RCC 7860 (cell line): ENCODE measurements at places on chromosomes 4 and X.

DNA sequence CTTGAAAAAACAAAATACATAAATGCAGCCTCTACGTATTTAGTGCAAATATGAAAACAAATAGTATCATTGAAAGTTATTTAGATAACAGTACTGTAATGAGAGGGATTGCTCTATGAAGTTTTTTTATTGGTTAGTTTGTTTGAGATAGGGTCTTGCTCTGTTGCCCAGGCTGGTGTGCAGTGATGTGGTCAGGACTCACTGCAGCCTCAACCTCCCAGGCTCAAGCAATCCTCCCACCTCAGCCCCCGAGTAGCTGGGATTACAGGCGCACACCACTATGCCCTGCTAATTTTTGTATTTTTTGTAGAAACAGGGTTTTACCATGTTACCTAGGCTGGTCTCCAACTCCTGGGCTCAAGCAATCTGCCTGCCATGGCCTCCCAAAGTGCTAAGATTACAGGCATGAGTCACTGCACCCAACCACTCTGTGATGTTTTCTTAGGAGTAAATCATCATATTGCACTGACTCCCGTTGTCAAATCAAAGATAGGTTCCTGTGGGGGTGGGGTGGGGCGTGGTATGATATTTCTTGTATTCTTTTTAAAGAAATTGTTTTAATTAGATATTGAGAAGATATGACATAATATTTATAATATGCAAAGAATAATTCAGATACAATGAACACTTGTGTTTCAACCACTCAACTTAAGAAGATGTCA, 75.8 kb downstream of the ATG4A start:
- DNase-seq: peak; percentile 42

DNA sequence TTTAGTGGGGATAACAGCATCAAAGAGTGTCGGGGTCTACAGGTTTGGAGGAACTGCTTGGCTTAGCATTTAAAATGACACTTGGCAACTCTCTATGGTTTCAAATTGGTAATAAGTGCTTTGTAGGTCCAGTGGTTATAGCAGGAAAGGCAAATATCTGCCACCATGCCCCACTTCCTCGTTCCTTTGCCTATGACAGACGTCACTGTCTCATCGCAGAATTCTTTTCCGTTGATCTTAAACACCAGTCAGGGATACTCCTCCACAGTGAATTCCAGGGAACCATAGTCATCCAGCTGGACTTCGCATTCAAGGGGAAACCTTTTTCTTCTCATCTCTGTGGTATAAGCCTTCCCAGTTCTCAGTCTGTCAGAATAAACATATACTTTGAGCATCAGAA, 319.1 kb downstream of the GPAT3 start:
- peak; percentile 98 for DNase-seq

DNA sequence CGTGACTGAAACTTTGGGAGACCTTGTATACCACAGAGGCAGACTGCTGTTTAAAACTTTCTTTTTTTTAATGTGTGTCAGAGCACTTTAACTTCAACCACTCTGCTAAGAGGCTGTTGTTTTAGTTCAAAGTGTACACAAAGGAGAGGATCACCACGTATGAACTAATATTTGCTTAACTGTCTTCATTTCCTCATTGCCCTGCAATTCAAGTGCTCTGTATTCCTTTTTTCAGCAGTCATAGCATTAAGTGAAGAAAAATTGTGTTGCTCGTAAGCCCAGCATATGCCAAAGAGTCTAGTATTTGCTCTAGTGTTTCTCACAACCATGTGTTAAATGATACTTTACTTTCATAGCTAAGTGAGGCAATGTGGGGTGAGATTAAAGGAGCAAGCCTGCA, 63.0 kb upstream of the HHIP start:
- DNase-seq: no peak

GRCh38 chr4:73964862-73965611, 16.8 kb downstream of the PF4 start:
- no peak for DNase-seq

DNA sequence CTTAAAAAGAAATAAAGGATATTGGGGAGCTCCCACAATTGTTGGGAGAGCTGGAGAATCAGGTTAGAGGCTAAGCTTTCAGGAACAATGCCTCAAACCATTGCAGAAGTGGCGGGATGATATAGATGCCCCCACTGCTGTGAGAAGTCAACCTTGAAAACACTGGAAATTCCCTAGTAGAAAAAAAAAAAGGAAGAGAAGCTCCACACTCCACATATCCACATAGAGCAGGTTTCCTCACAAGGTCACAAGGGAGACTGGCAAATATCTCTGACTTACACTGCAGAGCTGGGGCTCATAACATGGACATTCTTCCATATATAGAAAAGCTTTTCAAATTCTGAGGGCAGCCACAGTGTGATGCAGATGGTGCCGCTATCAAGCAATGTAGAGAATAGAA, 22.7 kb upstream of the OGT start:
- no peak for DNase-seq

- no peak for DNase-seq
Observed at GRCh38 chrX:104288269-104288668, 33.5 kb upstream of the ESX1 start.

GRCh38 chrX:39203427-39203826, 402.2 kb downstream of the MID1IP1 start:
- no peak for DNase-seq

DNA sequence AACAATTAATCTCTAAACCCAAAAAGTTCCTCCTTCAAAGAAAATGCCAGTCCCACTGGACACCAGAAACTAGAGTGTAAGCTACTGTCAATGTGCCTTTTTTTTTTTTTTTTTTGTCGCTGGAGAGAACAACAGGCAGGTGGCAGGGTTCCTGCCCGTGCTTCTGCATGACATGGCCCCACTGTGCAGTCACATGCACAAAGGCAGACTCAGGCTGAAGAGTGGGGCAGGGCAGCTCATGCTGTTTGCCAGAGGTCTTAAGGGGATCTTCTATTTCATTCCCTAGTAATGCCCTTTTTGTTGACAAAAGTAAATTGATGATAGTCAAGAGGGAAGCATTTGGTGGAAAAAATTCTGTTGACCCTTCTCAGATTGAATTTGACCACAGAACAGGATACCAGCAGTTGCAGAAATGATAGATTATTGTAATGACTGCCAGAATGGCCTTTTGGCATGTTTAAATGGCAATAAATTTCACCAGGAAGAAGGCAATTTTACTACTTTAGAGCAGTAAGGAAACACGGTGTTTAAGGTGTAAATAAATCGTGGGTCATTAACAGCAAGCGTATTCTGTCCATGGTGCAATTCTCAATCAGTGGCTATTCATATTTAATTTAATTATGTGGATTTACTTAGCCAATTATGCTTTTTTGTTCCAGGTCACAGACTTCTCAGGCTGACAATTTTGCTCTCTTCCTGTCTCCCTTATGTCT, 80.9 kb downstream of the NKX6-1 start:
- no peak for DNase-seq

- peak; percentile 76 for DNase-seq
Observed at GRCh38 chr4:52102587-52102986, 51.5 kb downstream of the SPATA18 start.

DNA sequence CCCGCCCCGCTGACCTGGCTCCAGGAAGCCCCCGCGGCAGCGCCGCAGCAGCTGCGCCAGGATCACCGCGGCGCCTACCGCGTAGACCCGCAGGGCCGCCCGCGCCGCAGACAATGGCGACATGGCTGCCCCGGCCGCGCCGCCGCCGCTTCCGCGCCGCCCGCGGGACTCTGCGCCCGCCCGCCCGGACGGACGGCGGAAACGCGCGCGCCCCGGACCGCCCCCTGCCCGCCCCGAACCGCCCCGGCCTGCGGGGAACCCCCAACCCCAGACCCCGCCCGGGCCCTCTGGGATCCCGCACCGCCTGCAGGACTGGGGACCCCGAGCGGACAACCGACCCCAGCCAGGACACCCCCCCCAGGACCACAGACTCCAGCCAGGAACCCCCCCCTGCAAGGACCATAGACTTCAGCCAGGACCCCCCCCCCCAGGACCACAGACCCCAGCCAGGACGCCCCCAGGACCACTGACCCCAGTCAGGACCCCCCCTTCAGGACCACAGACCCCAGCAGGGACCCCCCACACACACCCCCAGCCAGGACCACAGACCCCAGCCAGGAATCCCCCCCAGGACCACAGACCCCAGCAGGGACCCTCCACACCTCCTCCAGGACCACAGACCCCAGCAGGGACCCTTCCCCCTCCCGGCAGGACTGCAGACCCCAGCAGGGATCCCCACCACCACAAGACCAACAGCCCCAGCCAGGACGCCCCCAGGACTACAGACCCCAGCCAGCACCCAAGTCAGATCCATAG, at the start of the genes DHRSX and ZBED1:
Gene DHRSX, minus strand, starts transcription at position 174 of the 756 bp plus-strand sequence. Its CDS starts 51 bp downstream, at position 123.
Gene ZBED1, minus strand, starts transcription at position 174 of the 756 bp plus-strand sequence. CDS start 10,257 bp downstream, outside the sequence.
- DNase-seq: no peak

DNA sequence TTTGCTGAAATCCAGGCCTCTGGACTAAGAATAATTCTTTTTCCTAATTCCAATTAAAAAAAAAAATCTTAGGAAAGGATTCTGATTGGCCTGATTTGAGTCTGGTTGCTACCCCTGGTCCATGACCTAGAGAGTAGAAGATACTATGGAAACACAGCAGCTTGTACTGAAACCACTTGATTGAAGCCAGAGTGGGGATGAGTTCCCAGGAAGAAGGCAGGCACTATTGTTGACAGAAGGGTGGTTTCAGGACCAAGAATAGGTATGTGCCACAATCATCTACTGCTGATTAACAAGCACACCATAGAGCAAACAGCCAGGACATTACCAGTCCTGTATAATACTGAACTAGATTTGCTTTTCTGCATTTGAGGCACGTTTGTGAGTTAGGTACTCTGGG, 29.6 kb downstream of the STX18 start:
- DNase-seq: no peak

- no peak for DNase-seq
Observed at GRCh38 chr4:161803171-161803570, 360.6 kb downstream of the FSTL5 start.

GRCh38 chr4:137347371-137347770, 184.9 kb downstream of the PCDH18 start:
- DNase-seq: no peak

DNA sequence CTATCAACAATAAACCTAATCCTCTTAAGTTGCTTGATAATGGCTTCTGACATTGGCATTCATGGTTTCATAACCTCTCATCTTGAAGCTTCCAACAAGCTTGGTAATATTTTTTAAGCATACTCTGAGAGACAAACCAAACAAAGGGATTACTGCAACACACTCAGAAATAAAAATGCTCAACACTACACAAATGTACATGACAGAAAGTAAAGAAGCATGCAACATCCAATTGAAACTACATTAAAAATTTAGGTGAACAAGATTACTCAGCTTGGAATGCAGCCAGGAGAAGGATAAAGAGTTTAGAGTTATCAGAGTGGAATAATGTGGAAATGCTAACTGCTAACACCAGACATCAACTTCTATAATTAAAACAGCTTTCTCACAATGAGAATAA, 1136.6 kb upstream of the PABPC4L start:
- DNase-seq: no peak

DNA sequence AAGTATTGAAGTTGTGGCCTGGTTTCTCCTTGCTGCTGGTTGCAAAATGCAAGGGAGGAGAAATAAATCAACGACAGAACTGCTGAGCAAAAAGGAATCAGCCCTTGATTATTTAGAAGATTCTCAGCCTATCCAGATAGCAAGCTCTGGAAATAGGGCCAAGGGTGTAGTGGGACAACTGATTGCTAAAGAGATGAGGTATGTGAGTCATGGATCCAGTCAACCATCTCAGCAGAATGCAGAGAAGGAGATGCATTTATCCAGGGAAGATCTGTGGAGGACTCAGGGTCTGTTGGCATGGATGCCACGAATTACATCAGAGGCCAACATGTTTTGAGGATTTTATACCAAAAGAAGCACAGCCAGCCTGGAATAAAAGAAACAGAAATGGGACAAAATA, 36.7 kb downstream of the FOXR2 start:
- DNase-seq: no peak
